Substantia nigra (tissue), 51 donors: ENCODE measurements at places on chromosomes 5 and 9.

- DNase-seq = no peak
Measured at GRCh38 chr5:171975877-171976667, 30.4 kb downstream of the FBXW11 start.

DNA sequence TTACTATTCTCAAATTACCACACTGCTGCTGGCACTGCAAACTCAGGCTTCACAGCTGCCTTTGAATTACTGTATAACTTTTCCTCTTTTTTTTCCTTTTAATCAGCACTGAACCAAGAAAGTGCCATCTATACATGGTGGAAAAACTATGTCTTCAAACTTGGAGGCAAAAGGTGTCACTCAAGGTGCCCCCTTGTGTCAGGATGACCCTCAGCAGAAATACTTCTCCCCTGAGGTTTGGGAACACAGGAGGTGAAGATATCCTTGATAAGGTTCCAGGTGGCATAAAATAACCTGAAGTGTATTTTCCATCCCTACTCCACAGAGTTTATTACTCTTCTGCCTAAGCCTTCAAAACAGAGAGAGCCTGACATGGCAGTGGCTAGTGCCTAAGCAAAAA is 14.5 kb downstream of the FRMD3 start:
- no peak for DNase-seq

DNA sequence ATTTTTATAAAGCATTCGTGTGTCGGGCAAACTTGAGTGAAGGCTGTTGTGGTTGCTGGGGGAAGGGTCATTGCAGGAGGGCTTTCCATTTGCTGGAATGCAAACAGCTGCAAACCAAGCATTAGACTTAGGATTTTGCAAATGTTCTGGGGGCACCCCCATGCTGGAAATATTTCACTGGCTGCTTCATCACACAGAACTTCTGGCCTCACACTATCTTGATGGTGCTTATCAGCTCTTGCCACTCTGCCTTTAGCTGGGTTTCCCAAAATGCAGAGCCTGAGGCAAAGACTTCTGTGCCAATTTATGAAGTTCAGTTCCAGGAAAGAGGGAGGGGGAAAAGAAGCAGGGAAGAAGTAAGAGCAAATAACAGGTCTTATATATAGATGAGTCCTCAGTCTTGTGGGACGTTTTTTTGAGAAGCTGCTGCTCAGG is 8.6 kb upstream of the COL15A1 start:
- no peak for DNase-seq

DNA sequence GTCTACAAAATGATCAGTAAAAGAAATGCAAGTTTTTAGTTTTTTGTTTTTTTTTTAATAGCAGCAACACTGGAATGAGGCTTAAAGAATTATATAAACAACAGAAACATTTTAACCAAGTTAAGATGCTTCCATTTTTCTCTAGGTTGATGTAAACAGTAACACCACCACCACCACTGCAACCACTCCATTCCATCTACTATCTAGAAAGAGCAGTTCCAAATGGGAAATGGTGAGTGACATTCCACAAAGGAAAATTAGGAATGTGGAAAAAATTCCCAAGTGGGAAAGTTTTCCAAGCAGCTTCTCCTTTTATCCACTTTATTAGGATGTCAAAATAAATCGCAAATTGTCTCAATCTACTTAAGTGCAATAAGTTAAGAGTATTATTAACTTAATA is 32.6 kb downstream of the SLC38A9 start:
- no peak for DNase-seq

- DNase-seq = no peak
Measured at GRCh38 chr9:132551556-132551955, 30.9 kb upstream of the BARHL1 start.

DNA sequence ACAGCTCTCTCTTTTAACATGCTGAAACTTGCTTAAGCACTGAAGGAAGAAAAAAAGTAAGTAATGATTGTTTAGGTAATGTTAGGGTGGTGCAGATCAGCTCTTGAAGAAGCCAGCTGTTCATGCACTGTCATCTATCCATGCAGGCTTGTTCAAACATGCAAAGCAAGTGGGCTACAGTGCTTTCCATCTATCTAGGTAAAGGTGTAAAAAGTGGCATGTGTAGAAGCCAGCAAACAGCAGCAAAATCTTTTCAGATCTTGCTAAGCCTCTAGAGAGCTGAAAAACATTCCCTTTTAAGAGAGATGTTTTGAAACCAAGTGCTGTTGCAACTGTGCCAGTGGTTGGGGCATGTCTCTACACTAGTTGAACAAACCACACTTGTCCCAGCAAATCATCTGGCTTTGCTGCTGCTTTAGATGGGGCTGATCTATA is 214.4 kb downstream of the EFNA5 start:
- DNase-seq = no peak

DNA sequence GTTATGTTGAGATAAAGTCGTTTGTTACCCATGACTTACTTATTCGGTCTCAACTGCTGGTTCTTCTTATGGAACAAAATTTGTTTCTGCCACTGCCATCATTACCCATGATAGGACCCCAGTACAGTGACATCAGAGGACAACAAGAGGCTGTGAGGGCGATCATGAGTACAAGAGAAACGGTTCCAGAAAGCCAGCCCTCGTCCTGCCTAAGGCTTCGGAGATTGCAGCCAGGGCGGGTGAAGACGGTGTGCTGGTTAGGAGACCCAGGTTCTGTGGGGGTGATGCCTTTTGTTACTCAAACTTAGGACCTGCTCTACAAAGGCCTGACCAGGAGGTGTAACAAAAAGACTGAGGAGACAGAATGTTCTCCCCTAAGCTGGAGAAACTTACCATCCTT is 10.9 kb downstream of the FYB1 start:
- no peak for DNase-seq

GRCh38 chr5:73417303-73418034 is 31.1 kb downstream of the FOXD1 start:
- no peak for DNase-seq

DNA sequence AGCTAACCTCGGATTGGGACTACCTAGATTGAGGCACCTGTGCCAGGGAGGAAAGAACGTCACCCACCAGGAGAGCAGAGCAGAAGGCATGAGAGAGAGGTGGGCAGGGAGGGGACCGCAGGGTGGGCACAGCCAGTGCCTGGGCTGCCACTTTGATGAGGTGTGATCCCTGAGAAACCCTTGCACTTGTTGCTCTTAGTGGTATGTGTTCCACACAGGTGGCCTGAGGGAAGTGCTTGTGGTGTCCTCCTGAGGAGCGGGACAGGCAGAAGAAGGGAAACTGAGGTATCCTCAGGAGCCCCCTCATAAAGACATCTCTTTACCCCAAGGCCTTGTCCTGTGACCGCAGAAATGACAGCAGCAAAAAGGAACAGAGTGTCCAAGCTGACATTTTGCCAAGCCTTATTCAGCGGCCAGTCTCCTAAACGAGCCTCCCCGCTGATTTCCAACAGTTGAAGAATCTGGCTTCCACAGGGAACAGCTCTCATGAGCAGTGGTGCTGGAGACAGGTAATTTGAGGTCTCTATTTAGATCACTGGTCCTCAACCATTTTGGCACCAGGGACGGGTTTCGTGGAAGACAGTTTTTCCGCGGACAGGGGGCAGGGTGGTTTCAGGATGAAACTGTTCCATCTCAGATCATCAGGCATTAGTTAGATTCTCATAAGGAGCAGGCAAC is 82.4 kb downstream of the FOXD1 start:
- DNase-seq = no peak

DNA sequence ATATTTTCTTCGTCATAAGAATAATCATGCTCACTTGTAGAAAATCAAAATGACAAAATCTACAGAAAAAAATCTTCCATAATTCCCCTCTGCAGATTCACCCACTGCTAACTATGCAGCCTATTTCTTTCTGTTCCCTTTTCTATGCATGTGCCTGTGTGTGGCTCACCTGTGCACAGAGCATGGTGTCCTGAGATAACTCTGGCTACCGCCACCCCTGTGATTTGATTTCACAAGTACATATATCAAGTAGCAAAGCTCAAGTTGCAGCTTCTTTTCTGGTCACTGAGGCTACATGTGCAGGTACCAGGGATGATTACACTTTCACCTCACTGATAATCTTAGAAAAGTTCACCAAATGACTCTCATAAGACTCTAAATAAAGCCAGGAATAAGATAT is 18.4 kb upstream of the ISCA1 start:
- DNase-seq = no peak

GRCh38 chr5:58927938-58928337 is 345.1 kb downstream of the RAB3C start:
- DNase-seq = no peak

DNA sequence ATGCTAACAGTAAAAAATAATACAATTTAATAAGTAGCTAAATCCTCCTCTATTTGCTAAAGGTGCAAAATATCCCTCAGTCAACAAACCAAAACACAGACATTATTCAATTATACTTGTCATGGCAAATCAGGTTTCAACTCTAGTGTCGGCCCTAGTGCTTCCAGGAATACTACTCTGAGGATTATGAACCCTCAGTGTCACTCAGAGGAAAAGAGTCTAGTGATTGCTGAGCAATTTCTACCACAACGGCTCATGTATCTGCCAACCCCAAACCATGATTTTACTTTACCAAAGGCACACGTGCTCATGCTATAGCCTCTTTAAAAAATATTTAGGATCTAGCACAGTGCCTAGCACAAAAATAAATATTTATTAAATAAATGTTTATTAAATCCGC is 21.0 kb downstream of the RICTOR start:
- no peak for DNase-seq

DNA sequence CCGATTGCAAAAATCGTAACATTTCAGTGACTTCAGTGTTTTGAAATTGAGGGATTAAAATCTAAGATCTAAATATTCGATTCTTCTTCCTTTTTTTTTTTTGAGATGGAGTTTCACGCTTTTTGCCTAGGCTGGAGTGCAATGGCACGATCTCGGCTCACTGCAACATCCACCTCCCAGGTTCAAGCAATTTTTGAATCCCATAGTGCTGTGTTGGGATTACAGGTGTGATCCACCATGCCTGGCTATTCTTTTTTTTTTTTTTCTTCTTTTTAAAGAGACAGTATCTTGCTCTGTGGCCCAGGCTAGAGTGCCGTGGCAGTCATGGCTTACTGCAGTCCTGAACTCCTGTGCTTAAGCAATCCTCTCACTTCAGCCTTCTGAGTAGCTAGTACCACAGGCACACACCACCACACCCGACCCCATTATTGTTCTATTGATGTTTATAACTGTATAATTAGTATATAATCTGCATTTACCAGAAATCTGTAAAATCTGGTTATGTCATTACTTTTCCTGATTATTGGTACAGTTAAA is 42.7 kb downstream of the NSD1 start:
- DNase-seq = no peak

DNA sequence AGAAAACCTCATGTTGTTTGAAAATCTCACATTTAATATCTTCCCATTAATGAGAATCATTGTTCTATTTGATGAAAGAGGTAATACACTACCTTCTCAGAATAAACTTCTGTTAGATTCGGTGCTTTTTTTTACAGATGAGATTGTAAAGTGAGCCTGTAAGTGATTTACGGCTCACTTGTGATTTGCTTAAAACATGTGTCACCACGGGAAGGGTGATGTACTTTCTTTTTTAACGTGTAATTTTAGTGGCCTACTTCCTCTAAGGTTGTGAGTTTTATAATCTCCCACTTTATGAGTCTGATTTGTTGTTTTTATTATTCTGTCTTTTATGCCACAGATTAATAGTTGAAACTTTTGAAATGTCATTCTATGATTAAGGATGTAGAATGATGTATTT is 15.9 kb downstream of the ANXA1 start:
- no peak for DNase-seq

DNA sequence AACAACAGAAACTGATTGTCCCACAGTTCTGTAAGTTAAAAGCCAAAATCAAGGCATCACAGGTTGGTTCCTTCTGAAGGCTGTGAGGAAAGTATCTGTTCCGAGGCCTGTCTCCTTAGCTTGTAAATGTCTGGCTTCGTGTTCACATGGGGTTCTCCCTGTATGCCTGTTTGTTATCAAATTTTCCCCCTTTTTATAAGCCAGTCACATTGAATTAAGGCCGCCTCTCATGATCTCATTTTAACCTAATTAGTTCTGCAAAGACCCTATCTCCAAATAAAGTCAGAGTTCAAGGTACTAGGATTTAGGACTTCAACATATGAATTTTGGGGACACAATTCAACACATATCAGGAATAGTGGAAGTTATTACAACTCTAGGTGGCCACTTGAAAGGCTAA is 331.5 kb downstream of the PIK3R1 start:
- no peak for DNase-seq
